ENCODE measurements at places on chromosomes 1 and 21. TPM values are rescaled to one million over a fixed set of nuclear protein-coding genes. Genes with fewer than 3 reads are reported as not detected.

ID3 gene
- 12.6 TPM for total RNA-seq

SELP gene
- total RNA-seq: not detected

GBP2 gene
- 17.8 TPM for total RNA-seq

ARHGAP29 gene
- total RNA-seq: 89.1 TPM

S100A3 gene
- 31.2 TPM for total RNA-seq

CASQ1 gene
- 0.76 TPM for total RNA-seq

ANXA9 gene
- 0.39 TPM for total RNA-seq

CACNA1S gene
- total RNA-seq: not detected

CYP4A22 gene
- not detected for total RNA-seq

TMCO4 gene
- total RNA-seq: 33.8 TPM

FNDC5 gene
- not detected for total RNA-seq

OR2L3 gene
- total RNA-seq: not detected

OLFML2B gene
- 0.11 TPM for total RNA-seq

DMRTA2 gene
- total RNA-seq: not detected

PTGFR gene
- total RNA-seq: 8.2 TPM

S100A5 gene
- total RNA-seq: not detected

LRRC53 gene
- total RNA-seq: not detected

ZNF648 gene
- not detected for total RNA-seq

AK5 gene
- total RNA-seq: 1.2 TPM

SLFNL1 gene
- total RNA-seq: 2.0 TPM

SIKE1 gene
- 48.3 TPM for total RNA-seq

ZBED6 gene
- total RNA-seq: 38.4 TPM

RPE65 gene
- not detected for total RNA-seq

MX2 gene
- 0.39 TPM for total RNA-seq

CCSAP gene
- total RNA-seq: 10.0 TPM

NR1I3 gene
- total RNA-seq: not detected

THEM4 gene
- total RNA-seq: 8.9 TPM

SLC44A3 gene
- total RNA-seq: 20.0 TPM

CHI3L2 gene
- total RNA-seq: 3.5 TPM

SERPINC1 gene
- not detected for total RNA-seq
